NCI-H524 treated with DMSO at 0.1 percent for 48 hours (cell line): ENCODE measurements at places on chromosomes 16 and 17.

GRCh38 chr17:7897773-7898172 lies 9.2 kb downstream of the CHD3 start:
- DNase-seq: no peak

- DNase-seq: no peak
Observed at GRCh38 chr17:77096570-77097214, 44.1 kb upstream of the SEC14L1 start.

DNA sequence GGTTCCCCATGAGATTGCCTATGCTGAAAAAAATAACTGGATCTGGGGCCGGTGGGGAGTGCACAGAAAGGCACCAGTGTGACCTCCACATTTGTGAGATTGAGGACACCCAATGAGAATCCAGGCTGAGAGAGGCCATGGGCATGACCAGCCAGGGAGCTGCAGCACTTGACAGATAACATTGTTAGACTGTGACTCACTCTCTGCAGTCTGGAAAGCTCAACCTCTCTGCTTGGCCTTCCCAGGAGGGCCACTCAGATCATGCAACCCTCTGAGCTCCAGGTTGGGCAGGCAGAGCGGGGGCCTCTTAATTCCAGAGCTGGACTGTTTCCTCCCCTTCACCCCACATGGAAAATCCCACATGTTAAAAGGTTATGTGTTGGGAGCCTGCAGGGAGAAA lies 30.1 kb downstream of the FZD2 start:
- DNase-seq: no peak

- no peak for DNase-seq
Observed at GRCh38 chr16:18953547-18953946, 27.3 kb upstream of the SMG1 start.

DNA sequence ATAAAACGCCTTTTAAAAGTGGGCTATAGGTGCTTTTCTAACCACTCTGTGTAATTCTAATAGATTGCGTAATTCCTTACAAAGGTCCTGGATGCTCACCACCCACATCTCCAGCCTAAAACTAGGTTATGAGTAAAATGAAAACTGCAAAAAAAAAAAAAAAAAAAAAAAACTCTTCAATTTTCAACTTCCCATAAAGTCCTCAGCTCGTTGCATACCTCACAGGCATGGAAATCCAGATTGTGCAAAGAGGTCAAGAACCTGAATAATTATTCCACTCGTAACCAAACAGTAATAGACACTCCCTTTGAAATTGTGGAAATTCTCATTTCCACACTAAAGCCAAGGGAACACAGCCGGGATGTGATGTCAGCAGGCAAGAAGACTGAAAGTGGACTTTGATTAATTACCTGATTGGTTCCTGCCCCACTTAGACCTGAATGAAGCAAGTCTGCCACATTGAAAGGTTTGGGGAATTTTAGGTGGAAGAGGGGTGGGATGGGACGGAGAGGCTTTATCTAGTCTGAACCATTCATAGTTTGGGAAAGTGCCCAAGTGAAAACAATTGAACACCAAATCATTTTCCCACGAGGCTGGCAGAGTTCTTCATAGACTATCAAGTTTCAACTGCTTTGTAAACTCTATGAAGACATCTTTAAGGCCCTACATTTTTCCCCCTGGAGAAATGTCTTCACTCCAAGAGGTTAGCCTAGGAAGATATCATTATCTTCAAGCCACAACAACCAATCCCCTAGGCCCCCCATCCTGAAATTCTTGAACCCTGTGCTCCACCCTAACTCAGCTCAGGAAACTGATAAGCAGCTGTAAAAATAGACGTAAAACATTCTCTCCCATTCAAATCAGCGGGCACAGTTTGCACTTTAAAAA lies 49.1 kb upstream of the TANC2 start:
- no peak for DNase-seq

- DNase-seq: no peak
Observed at GRCh38 chr17:69950701-69951418, 124.2 kb upstream of the KCNJ16 start.

DNA sequence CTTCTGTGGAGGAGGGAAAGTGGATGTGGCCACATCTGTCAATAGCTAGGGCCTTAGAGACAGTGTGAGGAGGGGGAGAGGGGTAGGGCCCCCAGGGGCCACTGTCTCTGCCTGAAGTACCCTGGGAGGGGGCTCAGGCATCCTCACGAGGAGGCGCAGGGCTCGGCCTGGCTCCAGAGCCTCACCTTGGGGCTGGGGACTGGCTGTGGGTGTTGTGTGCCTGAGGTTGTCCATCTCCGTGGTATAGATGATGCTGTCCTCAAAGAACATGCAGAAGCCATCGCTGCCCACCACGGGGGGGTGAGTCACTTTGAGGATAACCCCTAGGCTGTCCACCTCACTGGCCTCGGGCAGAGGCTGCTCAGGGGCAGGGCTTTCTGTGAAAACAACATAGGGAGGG lies 12.1 kb downstream of the PLEKHG4 start:
- DNase-seq: no peak

DNA sequence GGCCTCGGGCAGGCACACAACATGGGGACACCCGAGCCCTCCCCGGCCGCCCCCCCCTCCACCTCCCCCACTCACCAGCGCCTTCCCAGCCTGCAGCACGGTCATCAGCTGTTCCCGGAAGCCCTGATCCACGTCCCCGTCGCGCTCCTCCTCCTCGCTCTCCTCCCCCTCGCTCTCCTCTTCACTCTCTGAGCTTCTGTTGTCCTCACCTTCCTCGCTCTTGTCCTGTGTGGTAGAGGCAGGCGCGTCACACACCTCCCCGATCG lies 10.3 kb downstream of the MYBBP1A start:
- no peak for DNase-seq

DNA sequence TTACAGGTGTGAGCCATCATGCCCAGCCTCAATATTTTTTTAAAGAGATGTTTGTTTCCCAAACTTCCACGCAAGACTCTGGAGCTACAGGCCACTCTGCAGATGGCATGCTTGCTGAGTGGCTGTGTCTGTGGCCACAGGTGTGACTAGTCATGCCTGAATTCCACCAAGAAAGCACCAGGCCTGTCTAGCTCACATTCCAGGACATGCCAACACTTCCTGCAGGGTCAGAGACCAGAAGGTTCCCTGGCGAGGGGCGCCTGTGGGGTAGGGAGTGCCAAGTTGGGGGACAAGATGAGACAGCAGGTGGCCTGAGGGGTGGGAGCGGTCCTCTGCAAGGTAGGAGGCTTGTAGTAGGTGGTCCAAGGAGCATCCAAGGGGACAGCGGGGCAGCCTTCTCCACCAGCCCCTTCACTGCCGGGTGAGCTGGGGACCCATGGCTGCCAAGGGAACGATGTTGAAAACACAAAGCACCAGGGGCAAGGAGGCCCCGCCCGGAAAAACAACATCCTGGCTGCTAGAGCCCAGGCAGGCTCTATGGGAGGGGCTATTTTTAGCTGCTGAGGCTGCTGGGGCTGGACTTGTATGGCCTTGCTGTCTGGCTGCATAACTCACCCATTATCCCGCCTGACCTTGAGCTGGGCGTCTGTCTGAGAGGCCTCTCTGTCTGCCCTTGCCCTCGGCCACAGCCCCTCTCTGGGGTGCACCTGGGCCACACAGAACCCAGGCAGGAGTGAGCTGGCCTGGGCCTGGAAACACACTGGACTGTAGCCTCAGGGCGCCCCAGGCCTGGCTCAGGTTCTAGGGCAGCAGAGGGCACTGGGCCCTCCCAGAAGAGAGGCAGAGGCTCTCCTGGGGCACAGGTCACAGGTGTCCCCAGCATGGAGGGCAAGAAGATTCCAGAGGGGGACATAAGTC lies 5.7 kb downstream of the TRIM47 start:
- no peak for DNase-seq

DNA sequence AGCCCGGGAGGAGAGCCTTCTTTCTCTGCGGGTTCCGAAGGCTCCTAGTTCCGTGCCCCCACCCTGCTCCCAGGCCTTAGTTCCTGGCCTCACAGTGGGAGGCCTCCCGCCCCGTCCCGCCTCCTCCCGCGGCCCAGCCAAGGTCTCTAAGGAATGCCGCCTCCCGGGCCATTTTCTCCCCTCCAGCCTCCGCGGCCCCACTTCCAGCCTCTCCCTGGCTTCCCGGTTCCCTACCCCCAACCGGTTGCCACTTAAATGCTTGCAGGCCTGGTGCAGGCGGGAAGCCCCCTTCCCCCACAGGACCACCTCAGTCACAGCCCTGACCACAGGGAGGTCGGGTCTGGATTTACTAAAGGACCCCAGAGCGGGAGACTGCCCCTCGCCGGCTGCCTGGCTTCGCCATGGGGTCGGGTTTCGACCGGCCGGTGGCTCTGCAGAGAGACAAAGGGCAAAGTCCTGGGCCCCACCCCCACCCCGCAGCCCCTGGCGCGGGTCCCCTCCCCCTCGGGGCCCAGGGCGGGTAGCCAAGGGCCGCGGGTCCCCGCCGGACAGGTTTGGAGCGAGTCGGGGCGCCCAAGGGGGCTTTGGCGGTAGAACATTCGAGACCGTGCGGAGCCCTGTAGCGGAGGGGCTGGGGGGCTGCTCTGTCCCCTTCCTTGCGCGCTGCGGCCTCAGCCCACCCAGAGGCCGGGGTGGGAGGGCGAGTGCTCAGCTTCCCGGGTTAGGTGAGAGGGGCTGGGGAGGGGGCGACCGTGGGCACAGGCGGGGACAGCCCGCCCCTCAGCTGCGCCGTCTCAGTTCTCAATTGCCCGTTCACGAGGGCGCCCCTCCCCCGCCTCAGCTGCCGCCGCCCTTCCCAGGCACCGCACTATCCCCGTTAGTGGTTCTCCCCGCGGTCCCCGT lies 16.4 kb downstream of the IGF2BP1 start:
- no peak for DNase-seq
